ENCODE measurements at places on chromosomes 6 and 20.

DNA sequence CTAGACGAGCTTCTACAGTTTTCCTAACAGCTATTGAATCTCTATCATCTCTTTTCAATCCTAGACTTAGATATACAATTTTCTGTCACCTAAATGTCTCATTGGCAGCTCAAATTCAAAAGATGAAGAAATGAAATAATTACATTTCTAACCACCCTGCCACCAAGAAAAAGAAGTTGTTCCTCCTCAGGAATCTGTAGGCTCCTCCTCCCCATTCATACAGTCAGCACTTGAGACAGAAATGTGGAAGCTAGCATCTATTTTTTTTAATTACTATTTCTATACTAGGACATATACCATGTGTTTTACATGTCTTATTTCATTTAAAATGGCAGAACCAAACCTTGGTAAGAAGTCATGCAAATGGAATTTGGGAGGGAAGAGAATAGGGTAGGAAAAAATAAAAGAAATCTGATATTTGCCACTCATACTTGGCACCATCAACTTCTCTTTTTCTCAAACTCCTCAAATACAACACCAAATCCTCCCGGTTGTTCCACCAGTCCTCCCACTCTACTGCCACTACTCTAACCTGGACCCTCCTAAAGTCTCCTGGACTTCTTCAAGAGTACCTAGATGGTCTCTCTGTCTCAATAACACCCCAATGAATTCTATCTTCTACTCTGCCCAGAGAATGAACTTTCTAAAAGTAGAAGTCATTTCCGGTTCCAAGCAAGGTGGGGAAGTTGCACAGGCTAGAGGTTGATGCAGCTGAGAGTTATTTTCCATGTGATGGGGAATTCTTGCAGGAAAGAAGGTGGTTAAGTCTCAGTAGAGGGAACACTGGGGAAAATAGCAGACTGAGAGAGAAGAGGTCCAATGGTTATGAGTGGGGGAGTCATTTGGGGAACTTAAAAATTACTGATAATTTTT is 54.1 kb downstream of the ATXN1 start:
- H3K27ac ChIP-seq, result peak overlapping the region; percentile 81
- H3K4me1 ChIP-seq, result peaks cover 55% of the 10 kb centered on the region
- H3K4me3 ChIP-seq, result no peak overlapping the region
- no peak for DNase-seq

GRCh38 chr20:58837717-58838116 is 13.0 kb downstream of the GNAS-AS1 start:
- H3K4me3 ChIP-seq, result no peak overlapping the region
- H3K4me1 ChIP-seq, result peaks cover 25% of the 10 kb centered on the region
- no peak for DNase-seq
- H3K36me3 ChIP-seq, result peaks cover 9% of the 10 kb centered on the region
- H3K27ac ChIP-seq, result no peak overlapping the region

DNA sequence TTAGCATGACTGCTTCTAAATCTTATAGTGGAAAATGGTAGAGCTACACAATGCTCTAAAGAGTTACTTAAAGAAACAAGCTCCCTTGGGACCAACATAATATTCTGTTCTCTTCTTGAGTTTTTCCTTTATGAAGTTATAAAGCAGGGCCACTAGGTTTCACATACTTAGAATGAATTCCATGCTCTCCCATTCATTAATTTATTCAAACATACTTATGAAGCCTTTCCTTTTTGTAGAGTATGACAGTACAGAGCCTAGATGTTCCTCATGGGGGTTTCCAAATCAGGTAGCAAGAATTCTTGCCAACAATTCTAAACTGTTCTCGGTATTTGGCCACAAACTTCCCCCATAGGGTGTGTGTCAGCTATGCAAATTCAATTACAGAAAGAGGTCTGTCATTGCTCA is 20.6 kb upstream of the FABP7 start:
- H3K4me1 ChIP-seq, result peaks cover 13% of the 10 kb centered on the region
- DNase-seq, result peak; percentile 24
- no peak overlapping the region for H3K4me3 ChIP-seq
- no peak overlapping the region for H3K27ac ChIP-seq
- peaks cover 8% of the 10 kb centered on the region for H3K27me3 ChIP-seq

DNA sequence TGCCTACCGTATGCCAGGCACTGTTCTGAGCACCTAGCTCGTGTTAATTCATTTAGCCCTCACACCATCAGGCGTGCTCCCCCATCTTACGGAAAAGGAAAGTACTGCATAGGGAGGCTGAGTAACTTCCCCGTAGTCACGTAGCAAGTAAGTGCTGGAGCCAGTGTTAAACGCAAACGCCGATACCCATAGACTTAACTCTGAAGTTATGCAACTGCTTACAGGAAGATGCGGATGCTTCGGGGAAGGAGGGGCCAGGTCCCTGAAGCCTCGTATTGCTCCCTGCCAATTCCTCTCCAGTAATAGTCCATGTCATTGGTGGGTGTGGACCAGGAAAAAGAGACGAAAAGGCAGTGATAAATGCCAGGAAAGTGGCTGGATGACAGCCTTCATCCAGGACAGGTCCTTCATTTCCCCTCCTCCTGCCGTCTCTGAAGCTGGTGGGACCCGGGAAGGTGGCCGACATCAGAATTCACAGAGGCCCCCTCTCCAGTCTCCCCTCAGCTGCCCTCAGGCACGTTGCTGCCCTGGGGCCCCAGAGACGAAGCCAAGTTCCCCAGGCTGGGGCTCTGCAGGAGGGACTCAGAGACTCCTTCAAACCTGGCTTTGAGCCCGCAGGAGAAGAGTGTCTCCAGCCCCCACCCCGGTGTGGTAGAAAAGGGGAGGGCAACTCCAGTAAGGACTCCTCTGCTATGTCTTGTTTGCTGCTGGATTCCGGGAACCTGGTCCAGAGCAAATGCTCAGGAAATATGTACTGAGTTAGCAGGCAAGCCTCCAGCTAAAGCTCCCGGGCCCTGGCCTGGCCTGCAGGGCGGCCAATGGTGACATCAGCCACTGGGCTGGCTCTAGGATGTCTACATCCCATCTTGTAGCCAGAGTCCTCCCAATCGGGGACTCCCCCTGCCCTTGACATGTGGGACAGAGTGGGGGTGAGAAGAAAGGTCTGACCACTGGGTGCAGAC is 37.8 kb downstream of the RAB44 start:
- H3K4me3 ChIP-seq, result peak overlapping the region; percentile 55
- peaks cover 11% of the 10 kb centered on the region for H3K4me1 ChIP-seq
- no peaks in the 10 kb centered on the region for H3K36me3 ChIP-seq
- DNase-seq, result peak; percentile 63
- peaks cover 3% of the 10 kb centered on the region for H3K27me3 ChIP-seq
- H3K27ac ChIP-seq, result peak overlapping the region; percentile 84

DNA sequence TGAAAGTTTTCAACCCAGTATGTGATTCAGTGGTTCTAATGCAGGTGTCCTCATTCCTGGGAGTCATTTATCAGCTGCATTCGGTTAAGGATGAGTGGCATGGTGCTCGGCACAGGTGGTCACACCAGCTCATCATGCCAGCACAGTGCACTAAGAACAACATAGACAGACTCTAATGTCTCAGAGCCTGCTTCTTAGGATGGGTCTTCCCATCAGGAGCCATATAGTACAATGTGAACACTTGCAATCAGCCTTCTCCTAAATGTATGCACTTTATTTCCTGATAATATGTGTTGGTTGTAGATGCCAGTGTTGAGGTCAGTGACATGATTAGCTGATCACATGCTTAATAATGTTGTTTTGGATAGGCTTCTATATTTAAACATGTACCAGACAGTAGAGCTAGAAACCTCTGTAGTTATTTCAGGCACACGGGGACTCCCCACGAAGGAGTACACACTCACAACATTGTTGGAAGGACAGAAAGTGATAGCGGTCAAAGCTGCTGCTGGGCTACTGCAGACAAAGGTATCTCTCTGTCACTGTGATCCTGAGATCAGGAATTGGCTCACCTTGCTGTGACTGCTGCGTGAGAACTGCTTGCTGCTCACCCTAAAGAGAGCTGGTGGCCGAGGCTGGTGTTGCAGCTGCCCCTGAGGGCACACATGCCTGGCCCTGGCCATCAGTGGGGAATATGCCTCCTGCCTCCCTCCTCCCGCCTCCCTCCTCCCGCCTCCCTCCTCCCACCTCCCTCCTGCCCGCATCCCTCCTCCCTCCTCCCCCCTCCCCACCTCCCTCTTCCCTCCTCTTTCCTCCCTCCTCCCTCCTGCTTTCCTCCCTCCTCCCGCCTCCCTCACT is 195.4 kb downstream of the SMOC2 start:
- no peaks in the 10 kb centered on the region for H3K36me3 ChIP-seq
- H3K4me1 ChIP-seq, result no peaks in the 10 kb centered on the region
- H3K27ac ChIP-seq, result no peak overlapping the region
- H3K27me3 ChIP-seq, result peaks cover 9% of the 10 kb centered on the region
- no peak for DNase-seq
- H3K4me3 ChIP-seq, result no peak overlapping the region

GRCh38 chr6:126103993-126104392 is 117.7 kb downstream of the TRMT11 start:
- no peaks in the 10 kb centered on the region for H3K4me1 ChIP-seq
- H3K4me3 ChIP-seq, result no peak overlapping the region
- H3K27ac ChIP-seq, result no peak overlapping the region
- no peaks in the 10 kb centered on the region for H3K27me3 ChIP-seq
- H3K36me3 ChIP-seq, result peaks cover 4% of the 10 kb centered on the region

DNA sequence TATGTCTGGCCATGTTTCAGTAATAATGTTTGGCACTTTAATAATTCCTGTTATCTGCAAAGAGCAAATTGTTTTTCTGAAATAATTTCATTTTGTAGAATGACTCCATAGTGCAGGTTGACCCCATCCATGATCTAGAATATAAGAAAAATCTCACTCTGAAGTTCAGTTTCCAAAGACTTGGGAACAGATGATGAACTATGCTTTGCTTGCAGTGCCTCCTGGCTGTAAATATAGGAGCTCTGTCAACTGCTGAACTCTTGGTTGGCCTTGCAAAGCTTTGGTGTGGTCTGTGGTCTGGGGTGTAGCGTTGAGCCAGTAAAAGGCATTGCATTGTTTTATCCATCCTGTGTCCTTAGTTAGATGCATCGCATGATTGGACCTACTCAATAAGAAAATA is 104.0 kb downstream of the PLCB4 start:
- H3K4me3 ChIP-seq, result no peak overlapping the region
- no peak for DNase-seq
- H3K27ac ChIP-seq, result no peak overlapping the region
- H3K27me3 ChIP-seq, result no peaks in the 10 kb centered on the region

DNA sequence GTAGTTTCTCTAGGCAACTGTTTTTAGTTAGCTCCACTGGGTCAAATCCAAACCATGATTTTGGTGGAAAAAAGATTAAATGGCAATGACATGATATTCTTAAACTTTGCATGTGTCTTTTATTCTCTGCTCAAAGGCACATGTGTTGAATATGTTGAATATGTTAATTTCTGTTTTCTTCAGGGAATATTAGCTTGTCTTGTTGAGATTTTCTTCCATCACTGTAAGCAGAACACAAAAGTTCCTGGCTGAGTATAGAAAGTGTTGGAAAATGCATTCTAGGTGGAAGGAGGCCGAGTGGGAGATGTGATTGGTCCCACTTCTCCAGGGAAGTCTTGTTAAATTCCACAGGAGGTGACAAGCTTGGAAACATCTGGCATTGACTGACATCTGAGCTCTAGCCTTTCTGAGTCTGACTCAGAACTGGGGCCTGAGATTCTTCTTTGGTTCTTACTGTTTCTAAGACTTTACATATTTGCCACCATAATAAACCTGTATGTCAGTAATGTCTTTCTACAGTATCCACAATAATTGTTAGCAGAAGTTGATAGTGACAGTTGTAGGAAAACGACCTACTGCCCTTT is 81.1 kb downstream of the LAMA4 start:
- peaks cover 21% of the 10 kb centered on the region for H3K27me3 ChIP-seq
- H3K4me3 ChIP-seq, result no peak overlapping the region
- H3K27ac ChIP-seq, result no peak overlapping the region
- no peaks in the 10 kb centered on the region for H3K4me1 ChIP-seq
- no peaks in the 10 kb centered on the region for H3K36me3 ChIP-seq

DNA sequence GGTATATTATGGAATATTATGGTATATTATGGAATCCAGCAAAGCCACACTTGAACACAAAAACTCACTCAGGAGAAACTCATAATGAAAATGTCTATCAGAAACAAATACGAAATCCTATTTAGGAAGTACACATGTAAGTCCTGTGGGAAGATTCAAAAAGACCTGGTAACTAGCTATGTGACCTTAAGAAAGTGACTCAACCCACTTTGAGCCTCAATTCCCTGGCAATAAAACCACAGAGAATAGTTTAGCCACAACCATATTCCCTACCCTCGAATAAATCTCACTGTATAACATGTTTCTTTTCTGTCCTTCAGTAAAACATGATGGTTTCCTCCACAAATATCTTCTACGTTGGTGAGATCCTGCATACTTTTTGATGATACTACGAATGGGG is 56.4 kb downstream of the ZMYND8 start:
- DNase-seq, result no peak
- peaks cover 29% of the 10 kb centered on the region for H3K4me1 ChIP-seq
- H3K4me3 ChIP-seq, result no peak overlapping the region
- H3K27ac ChIP-seq, result peak overlapping the region; percentile 62
- no peaks in the 10 kb centered on the region for H3K27me3 ChIP-seq

DNA sequence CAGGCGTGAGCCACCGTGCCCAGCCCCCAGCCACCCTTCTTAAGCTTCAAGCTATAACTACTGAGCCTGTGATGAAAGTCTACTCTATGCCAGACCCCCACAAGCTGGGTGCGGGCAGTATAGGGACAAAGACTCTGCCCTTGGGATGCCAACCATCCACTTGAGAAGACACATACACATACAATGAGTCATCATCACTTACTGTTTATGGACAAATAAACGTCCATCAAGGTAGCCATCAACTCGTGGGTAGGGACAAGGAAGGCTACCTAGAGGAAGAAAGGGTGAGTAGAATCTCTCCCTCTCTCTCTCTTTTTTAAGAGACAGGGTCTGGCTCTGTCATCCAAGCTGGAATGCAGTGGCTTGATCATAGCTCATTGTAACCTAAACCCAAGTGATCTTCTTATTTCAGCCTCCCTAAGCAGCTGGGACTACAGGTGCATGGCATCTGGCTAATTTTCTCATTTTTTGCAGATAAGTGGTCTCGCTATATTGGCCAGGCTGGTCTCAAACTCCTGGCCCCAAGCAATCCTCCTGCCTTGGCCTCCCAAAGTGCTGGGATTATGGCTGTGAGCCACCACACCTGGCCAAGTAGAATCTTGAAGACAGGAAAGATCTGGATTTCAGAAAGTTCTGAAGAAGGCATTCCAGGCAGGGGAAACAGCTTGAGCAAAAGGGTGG is 2.6 kb upstream of the TP53INP2 start:
- peaks cover 7% of the 10 kb centered on the region for H3K27me3 ChIP-seq
- no peak overlapping the region for H3K27ac ChIP-seq
- H3K36me3 ChIP-seq, result no peaks in the 10 kb centered on the region
- H3K4me1 ChIP-seq, result peaks cover 11% of the 10 kb centered on the region
- DNase-seq, result no peak

DNA sequence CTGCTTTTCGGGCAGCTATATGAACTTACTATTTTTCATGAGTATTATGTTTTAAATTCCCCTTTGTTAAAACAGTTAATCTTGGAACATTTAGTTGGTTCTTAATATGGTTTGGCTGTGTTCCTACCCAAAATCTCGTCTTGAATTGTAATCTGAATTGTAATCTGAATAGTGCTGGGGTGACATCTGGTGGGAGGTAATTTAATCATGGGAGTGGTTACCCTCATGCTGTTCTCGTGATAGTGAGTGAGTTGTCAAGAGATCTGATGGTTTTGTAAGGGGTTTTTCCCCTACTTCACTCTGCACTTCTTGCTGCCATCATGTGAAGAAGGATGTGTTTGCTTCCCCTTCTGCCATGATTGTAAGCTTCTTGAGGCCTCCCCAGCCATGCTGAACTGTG is 305.4 kb upstream of the MAP3K7 start:
- H3K4me1 ChIP-seq, result no peaks in the 10 kb centered on the region
- H3K27me3 ChIP-seq, result peaks cover 4% of the 10 kb centered on the region
- H3K4me3 ChIP-seq, result no peak overlapping the region
